ENCODE measurements at places on chromosomes 1 and 21.

DNA sequence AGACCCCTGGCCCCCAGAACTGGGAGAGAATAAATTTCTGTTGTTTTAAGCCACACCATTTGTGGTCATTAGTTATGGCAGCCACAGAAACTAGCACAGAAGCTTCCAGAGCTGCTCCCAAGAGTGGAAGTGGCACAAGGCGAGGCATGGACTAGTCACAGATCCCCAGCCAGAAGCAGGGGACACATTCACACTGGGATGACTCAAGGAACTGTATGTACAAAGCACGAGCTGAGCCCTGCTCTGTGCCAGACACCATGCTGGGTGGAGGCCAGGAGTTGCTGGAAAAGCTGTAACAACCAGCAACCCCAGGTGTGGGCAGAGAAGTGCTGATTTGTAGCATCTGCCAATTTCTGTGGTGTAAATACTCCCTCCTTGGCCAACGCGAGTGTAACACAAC, 55.6 kb downstream of the TCP10L start:
- no peak for DNase-seq

GRCh38 chr1:18239671-18240070, 132.1 kb downstream of the IGSF21 start:
- no peak for DNase-seq

- DNase-seq: no peak
These were observed 8.0 kb downstream of the PIGP start for GRCh38 chr21:37064841-37065240.

DNA sequence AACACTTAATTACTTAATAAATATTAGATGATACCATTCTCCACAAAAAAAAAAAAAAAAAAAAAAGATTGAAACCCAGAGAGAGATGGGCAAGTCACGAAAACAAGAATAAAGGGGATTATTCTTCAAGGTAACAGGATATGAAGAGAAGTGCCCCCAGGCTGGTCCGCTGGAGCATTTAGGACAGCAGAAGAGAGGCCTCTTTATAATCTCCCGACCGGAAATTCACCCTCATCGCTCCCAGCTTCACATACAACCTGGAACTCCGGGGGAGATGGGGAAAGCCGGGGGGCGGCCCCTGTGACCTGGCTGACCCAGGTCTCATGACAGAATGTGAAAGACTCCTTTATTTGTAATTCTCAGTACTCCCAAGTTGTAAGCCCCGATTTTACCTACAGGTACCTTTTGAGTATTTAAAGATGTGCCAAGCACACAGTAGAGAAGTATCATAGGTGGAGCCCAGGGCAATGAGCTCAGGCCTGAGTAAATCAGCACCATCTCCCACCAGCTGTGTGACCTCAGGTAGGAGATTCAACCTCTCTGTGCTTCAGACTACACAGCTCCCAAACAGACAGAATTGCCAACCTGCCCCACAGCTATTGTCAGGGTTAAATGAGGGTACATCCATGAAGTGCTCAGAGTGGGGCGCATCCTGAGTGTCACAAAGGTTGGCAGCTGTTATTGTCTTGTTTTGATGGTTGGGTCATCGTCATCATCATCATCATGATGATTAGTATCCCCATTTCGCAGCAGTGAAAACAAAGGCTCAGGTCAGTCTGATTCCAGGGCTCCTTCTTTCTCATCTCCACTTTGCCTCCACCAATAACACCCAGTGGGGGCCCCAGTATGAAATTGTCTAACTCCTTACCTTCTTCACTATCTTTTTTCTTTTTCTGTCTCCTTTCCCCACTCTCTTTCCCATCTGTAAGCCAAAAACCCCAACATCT, 148.4 kb downstream of the PSMG1 start:
- DNase-seq: no peak

- DNase-seq: peak; percentile 71
These were observed 918 bp downstream of the MIB2 start for GRCh38 chr1:1616045-1616790.

- no peak for DNase-seq
These were observed 122.0 kb downstream of the ADSS2 start for GRCh38 chr1:244329591-244330317.

DNA sequence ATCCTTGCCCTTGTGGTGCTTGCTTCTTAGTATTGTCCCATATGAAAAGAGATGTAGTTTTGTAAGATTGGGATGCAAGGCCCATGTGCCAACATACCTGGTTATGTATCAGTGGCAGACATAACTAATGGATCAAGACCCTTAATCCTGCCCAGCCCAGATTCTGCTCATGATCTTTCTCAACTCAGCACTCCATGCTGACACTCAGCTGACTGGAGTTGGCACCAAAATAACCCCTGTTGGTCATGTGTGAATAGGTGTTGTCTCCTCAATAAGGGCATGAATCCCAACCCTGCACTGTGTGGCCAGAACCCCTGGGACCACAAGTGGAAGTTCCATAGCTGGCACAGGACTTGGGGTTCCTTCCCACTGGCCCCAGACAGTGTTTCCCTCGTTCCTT, 13.9 kb upstream of the CNR2 start:
- no peak for DNase-seq

DNA sequence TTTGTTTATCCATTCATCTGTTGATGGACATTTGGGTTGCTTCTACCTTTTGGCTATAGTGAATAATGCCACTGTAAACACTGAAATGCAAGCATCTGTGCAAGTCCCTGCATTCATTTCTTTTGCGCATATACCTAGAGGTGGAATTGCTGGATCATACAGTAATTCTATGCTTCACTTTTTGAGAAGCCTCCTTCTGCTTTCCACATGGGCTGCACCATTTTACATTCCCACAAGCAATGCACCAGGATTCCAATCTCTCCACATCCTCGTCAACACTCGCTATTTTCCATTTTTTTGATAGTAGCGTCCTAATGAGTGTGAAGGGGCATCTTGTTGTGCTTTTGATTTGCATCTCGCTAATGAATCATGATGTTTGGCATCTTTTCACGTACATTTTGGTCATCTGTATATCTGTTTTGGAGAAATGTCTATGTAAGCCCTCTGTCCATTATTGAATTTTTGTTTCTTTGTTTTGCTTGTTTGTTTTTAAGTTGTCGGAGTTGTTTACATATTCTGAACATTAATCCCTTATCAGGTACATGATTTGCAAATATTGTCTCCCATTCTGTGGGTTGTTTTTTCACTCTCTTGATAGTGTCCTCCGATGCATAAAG, 335.4 kb downstream of the RRAGC start:
- DNase-seq: no peak

DNA sequence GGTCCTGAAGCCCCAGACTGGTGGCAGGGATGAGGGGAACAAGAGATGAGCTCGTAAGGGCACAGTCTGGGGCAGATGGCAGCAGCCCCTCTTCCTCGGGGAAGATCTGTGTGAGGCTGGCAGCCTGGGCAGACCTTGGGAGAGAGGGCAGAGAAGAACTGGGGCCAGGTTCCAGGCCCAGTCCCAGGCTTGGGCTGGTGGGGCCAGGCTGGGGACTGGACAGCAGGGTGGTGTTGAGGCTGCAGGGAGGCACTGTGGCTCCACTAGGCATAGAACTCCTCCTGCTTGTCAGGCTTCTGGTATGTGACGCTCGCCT, 35.7 kb downstream of the SDC3 start:
- DNase-seq: no peak

DNA sequence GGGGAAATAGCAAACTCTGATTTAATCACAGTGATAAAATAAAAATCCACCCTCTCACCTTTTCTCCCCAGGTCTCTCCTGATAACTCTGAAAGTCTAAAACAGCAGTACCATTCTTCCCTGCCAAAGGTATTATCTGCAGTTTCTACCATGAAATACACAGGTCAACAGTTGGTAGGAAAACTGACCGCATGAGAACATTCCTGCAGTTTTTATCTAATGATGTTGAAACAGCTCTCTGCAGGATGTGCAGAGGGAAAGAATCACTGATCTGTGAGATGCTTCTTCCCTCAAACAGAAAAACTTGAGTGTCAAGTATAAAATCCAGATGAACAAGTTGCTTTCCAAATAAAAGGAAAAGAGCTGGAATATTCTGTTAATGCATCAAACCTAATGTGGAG, 39.1 kb downstream of the KCNJ6 start:
- DNase-seq: no peak

DNA sequence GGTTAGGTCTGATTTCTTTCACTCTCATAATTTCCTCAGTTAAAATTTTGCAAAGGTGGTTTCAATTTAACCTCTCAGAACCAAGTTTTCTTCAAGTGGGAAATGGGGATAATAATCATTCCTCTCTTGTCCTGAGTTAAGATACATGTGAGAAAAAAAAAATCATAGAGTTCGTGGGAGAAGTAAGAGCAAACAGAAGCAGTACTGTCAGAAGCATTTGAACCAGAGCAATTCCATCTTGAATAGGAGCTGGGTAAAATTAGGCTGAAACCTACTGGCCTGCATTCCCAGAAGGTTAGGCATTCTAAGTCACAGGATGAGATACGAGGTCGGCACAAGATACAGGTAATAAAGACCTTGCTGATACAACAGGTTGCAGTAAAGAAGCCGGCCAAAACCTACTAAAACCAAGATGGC, 28.6 kb upstream of the TMEM61 start:
- DNase-seq: no peak

GRCh38 chr1:160911441-160911840, 26.5 kb upstream of the ITLN1 start:
- DNase-seq: no peak

DNA sequence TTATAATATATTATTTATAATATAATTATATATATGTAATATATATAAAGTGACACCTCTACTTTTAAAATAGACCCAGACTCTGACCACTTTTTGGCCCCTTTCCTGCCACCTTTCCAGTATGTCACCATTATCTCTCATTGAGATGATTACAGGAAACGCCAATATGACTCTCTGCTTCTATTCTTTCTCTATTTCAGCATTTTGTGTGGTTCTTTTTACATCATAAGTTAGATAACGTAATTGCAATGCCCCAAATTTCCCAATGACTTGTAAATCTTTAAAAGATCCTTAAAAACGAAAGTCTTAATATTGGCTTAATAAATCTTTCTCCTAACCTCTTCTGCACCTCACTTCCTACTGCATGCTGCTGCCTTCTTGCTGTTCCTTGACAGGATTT, 8.1 kb upstream of the GBP5 start:
- no peak for DNase-seq

DNA sequence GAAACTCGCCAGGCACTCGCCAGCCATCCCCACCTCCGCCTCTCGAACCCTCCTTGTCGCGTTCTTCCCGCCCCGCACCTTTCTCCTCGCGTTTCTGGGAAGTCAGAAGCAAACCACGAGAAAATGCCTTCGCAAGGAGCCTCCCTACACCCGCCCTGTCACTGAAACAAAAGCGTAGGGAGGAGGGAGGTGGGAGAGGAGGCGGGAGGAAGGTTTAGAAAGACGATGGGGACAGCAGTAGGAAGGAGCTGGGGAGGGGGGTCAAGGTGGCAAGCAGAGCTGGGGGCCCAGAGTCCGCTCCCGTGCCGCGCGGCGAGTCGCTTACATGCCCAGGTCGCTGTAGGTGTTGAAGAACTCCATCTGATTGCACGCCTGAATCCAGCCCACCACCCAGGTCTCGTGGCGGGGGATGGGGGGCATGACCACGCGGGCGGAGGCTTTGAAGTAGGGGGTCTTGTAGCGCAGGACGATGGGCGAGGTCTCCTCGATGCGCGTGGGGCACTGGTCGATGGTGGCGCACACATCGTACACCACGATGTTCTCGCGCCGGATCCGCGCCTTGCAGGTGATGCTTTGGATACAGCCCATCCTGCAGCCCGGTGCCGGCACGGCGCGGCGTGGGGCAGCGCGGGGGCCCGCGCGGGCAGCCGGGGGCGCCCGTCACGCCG, 1.0 kb downstream of the FAM78B start:
- DNase-seq: no peak

GRCh38 chr1:2821966-2822620, 20.6 kb upstream of the TTC34 start:
- DNase-seq: no peak

GRCh38 chr1:15937706-15938168, 38.2 kb downstream of the ZBTB17 start:
- DNase-seq: peak; percentile 19

GRCh38 chr1:153438599-153438998, 21.9 kb downstream of the S100A7 start:
- no peak for DNase-seq

DNA sequence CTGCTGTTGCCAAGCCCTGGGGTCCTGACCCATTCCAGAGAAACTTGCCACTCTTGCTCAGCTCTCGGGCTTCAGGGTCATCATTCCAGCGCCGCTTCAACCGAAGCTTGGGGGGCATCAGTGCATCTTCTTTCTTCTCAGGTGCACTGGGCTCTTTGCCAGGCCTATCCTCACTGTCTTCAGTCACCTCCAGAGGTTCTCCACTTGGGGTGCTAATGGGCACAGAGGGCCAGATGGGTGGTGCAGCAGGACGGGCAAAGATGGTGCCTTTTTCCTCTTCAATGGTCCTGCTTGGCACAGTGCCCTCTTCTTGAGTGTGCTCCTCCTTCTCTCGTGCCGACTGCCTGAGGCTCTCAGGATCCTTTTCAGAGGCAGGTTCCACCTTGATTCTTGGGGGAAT, 13.3 kb downstream of the ETV3 start:
- no peak for DNase-seq

DNA sequence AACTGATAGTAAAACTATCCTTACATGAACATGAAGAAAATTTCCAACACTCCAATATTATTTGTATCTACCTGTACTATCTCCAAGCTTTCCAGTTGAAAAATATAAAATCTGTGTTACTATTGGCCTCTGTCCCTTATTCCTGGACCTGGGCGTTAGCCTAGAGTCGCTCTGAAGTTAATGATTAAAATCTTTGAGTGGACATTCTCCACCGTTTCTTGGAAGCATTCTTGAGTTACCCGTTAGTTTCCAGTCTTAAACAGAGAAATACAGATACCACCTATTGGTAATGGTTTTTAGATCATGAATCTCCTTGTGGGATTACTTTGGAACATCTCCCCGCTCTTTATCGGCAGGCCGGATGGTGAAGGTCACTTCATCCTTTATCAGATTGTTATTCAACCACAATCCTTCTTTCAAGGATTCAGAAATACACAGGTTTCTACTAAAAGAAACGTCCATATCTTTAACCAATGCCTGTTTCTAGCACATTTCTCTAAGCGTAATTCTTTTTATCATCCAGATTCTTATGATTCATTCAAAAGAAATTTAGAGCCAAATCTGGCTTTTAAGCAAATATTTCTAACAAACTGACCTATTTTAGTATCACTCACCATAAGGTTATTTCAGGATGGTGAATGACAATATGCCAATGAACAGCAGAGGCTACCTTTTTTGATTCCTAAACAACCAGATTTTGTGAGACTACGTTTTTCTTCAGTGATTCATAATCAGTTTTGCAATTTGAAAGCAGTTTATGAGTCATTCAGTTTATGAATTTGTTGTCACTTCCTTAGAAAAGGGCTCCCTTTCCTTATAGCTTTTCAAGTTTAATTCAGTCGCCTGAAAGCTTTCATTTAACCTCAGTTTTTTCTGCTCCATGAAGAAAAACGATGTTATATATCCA, 70.2 kb upstream of the ERRFI1 start:
- peak; percentile 46 for DNase-seq

- DNase-seq: peak; percentile 90
These were observed 81.1 kb downstream of the PGM1 start for GRCh38 chr1:63674238-63674864.

GRCh38 chr1:157450106-157450505, 102.2 kb downstream of the FCRL5 start:
- DNase-seq: no peak

Data from AG08395 (cell line).